Astrocyte of the cerebellum (primary cell): ENCODE measurements at places on chromosomes 4 and X.

GRCh38 chr4:182875453-182876405, 41.5 kb downstream of the DCTD start:
- no peak for DNase-seq

DNA sequence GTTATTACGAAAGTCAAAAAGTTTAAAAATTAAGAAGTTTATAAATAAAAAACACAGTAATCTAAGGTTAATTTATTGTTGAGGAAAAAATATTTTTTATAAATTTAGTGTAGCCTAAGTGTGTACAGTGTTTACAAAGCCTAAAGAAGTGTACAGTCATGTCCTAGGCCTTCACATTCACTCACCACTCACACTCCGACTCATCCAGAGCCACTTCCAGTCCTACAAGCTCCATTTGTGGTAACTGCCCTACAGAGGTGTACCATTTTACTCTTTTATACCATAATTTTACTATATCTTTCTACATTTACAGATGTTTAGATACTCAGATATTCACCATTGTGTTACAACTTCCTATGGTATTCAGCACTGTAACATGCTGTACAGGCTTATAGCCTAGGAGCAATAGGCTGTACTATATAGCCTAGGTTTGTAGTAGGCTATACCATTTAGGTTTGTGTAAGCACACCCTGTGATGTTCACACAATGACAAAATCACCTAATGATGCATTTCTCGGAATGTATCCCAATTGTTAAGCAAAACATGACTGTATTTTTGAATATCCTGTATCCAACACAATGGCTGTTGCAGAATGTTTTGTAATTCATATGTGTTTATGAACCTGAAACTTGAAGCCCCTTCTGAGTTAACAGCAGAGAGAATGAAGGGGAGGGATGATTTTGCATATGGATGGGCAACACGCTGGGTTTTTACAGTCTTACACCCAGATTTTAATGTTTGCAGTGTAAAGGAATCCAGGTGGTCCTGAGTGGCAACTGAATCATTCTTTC, 3.1 kb downstream of the PPBP start:
- no peak for DNase-seq

- no peak for DNase-seq
These were observed 14.3 kb downstream of the GPRIN3 start for GRCh38 chr4:89293299-89293698.

- no peak for DNase-seq
These were observed 177.2 kb downstream of the TSPAN5 start for GRCh38 chr4:98481167-98481566.

DNA sequence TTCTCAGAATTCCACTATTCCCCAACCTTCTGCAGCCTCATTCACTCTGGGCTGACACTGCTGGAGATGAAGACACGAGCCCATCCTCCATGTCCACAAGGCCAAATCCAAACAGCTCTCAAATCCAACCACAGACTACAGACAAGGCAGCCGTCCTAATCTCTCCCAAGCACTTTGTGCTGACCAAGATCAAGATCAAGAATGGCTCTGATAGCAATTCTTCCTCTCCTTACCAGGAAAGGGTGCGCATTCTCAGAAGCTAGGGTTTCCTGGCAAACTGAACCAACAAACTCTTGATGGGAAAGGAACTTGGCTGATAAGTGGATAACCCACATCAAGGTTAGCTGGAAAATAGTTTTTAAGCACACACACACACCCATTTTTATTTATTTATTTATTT, 26.5 kb downstream of the RELL1 start:
- no peak for DNase-seq

- DNase-seq: no peak
These were observed 29.7 kb downstream of the MANBA start for GRCh38 chr4:102730968-102731533.
